Activated CD8-positive, alpha-beta memory T cell treated with anti-CD3 and anti-CD28 coated beads for 4 hours (primary cell): ENCODE measurements at places on chromosomes 7 and 10.

- no peak for DNase-seq
These were observed 1.7 kb downstream of the EGFR start for GRCh38 chr7:55020466-55020871.

DNA sequence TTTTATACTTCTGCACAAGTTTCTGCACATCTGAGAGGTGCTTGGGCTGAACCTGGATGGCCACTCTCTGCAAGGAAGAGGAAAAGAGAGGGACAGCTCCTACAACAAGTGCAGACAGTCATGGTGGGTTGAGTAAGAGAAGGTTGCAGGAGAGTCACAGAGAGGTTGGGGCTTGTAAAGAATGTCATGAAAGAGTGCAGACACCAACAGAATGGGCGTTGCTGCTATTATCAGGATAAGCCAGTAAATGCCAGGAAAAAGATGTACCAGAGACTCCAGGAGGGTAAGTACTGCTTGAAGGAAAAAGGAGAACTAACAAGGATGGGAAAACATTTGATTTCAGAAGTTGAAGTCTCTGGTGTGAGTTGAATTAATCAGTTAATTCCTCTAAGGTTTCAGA, 77.8 kb upstream of the NRP1 start:
- no peak for DNase-seq

DNA sequence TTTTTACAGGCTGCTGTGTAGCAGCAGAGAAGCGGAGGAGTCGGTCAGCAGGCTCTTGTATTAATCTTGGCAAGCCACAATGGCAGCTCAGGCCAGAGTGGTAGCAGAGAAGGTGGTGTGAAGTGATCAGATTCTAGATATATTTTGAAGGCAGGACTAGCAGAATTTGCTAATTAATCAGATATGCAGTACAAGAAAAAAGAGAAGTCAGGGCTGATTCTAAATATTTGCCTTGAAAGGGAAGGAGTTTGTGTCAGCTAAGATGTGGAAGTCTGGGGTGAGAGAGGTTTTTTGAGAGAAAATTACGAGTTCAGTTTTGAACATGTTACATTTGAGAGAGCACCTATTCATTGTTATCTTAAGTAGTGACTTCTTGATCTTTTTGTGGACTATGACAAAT, 176.3 kb downstream of the WNT2 start:
- no peak for DNase-seq

DNA sequence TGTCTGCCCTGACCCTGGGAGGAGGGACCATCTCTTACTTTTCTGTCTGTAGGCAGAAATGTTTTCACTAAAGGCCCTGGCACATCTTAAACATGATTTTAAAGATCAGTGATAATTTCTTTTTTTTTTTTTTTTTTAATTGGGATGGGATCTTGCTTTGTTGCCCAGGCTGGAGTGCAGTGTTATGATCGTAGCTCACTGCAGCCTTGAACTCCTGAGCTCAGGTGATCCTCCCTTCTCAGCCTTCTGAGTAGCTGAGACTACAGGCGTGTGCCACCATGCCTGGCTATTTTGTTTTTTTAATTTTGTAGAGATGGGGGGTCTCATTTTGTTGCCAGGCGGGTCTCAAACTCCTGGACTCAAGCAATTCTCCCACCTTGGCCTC, 65.3 kb downstream of the RBM20 start:
- no peak for DNase-seq

DNA sequence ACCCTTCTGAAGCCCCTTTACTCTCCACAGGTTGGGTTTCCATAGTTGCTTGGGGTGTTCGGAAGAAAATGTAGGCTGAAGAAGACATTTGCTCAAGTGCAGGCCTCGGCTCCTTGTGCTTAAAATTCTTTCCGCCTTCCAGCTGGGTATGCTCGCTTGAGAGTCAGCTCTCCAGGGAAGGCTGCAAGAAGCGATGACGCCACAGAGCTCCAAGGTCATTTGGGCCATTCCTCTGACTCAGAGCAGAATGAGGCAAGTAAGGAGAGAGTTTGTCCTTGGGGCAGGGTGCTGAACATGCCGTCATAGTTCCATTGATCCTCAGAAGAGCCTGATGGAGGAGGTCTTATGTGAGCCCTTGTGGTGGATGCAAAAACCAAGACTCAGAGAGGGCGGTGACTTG, 27.4 kb upstream of the HSPA12A start:
- DNase-seq, result no peak

- DNase-seq, result no peak
These were observed 32.5 kb downstream of the MAP3K8 start for GRCh38 chr10:30466445-30466844.

DNA sequence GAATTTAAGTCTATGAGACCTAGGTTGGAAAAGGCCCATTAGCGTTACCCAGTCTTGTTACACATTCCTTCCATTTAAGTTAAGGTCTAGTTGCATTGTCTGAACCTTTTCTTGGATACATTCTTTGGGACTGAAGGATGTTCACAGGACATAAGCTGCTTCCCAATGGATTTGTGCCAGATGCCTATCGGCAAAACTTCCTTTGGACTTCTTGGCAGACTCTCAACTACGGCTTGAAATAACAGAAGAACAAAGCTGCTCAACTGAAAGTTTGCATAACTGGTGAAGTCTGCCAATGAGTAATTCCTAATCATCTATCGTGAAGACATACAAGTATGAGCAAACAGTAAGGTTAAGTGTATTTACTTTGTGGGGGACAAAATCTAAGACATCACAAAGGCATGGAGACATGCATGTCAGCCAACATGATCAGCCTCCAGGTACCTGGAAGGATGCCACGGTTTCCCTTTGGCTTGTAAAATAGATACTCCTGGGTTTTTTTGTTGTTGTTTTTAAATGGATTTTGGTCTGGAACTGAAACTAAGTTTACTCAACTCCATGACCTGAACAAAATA, 35.4 kb downstream of the MALSU1 start:
- DNase-seq, result no peak

- no peak for DNase-seq
These were observed 27.4 kb upstream of the NDST2 start for GRCh38 chr10:73838827-73839226.

GRCh38 chr10:29816801-29817558, 182.2 kb upstream of the SVIL start:
- no peak for DNase-seq
